Foreskin melanocyte (primary cell): ENCODE measurements at places on chromosomes 4 and X.

- no peak for DNase-seq
Measured at GRCh38 chr4:173405840-173406606, 7.1 kb upstream of the SCRG1 start.

DNA sequence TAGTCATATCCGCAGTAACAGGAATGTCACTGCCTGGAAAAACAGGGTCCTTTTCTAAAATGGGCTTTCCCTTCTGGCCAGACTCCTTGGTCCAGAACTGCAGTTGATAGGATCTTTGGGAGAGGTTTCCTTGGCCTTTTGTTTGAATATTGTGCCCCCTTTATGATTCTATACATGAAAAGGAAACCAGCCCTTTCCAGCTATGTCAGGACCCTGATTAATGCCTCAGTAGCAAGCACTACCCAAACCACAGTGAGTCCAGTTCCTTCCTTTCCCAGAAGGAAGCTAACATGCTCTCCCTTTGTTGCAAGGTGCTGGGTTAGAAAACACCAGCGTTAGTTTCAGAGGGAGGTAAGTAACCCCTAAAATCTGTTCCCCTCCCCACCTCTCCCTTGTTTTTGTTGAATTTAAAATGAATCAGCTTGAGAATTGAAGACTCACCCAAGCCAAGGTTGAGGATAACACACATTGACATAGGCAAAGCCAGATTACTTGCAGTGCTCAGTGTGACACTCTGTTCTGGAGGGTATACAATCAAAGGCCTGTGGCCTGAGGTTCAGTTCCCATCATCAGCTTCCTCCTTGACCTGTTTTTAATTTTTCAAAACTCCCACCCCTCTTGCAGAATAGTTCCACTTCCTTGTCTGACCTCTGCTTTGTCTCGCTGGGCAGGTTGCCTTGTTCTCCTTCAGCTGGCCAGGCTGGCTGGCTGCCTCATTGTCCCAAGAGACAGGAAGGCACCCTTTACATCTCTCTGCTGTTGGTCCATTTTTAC is 87.6 kb upstream of the PLAC1 start:
- DNase-seq = no peak

GRCh38 chr4:170008371-170008770 is 17.8 kb downstream of the MFAP3L start:
- no peak for DNase-seq

DNA sequence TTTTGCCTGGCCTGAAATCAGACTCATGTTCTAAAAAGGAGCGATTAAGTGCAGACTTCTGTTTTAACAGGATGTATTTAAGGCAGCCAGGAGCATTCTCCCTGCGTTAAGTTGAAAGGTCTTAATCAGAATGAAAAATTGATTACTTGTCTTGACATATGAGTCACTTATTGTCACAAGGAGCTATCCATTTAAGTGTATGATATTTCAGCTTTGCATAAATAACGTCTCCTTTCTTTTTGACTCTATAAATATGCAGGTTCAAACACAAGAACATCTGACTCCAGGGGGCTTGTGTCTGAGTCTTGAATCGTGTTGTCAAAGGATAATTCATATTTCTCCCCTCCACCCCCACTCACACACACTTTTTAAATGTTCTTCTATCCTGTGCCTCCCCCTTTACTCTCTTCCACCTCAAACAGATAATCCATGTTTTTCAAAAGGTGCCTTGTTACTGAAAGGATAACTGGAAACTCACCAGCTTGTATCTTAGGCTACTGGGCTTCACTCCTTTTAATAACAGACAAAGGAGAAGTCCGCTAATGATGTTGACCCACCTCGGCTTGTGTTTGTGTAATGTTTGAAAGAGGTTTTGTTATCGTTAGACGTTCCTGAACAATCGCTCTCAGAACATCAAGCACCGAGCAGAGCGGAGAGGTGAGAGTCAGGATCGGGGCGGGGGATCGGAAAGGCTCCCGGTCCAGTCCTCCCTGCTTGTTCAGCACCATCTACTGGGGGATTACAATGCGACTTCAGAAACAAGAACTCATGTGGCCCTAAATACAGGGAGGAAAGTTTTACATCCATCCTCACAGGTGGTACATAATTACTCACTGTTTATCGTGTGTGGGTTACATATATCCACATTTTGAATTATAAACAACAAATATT is 107.5 kb upstream of the RPL34 start:
- DNase-seq = peak; percentile 26

DNA sequence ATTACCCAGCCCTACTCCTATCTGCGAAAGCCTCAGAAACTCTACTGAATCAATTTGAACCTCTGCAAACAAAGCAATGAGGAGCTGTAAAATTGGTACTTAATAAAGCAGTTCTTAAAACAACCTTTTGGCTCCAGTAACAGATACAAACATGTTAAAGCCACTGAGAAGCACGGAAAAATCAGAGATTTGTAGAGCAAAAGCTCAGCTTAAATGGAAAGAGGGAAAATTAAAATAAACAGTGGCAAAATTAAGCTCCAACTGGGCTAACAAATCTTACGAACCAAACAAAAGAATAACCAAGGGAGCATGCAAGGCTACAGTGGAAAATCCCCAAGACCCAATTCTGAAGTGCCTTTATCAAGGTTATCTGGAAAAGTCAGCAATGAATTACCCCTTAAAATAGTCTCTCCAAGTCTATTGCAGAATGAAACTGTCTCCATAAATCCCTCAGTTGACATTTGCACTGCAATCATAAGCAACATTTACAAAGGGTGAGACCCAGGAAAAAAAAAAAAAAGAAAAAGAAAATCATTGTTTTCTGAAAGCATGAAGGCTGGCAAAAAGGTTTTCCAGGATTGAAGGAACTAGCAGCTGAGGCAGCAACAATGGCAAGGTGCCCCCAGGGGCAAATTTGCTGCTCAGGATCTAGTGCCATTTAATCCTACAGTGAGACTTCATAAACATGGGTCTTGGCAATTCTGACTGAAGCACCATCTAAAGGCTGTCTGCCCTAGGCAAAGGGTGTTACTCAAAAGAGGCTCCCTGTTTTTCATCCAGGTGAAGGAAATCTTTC is 40.1 kb downstream of the USP46 start:
- no peak for DNase-seq

- DNase-seq = no peak
Measured at GRCh38 chr4:113901994-113902787, 77.3 kb downstream of the ARSJ start.

- DNase-seq = no peak
Measured at GRCh38 chr4:155908187-155909139, 5.0 kb downstream of the TDO2 start.

DNA sequence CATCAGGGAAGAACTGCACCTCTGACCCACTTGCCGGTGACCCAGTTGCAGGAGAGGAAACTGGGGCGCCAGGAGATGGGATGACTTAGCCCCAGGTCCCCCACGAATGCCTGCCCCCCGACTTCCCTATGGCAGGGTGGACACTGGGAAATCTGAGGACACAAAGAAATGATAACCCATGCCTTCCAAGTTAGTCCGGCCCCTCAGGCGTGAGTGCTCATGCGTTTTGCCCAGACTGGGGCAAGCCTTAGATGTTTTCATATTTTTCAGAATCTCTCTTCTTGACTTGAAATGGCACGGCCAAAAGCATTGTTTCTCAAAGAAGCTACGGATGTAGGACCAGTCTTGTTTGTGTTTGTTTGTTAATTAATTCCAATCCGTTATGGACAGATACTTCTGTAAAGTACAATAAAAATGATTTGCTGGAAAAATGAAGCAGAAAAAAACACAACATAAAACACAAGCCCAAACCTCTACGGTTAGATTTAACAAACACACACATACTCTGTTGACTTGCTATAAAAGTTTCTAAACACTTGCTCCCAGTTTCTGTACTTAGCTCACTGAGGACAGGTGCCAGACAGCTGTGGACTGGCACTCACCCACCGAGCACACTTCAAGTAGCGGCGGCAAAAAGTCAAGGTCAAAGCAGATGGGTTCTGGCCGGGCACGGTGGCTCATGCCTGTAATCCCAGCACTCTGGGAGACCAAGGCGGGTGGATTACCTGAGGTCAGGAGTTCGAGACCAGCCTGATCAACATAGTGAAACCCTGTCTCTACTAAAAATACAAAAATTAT is 341.5 kb downstream of the BCOR start:
- no peak for DNase-seq

DNA sequence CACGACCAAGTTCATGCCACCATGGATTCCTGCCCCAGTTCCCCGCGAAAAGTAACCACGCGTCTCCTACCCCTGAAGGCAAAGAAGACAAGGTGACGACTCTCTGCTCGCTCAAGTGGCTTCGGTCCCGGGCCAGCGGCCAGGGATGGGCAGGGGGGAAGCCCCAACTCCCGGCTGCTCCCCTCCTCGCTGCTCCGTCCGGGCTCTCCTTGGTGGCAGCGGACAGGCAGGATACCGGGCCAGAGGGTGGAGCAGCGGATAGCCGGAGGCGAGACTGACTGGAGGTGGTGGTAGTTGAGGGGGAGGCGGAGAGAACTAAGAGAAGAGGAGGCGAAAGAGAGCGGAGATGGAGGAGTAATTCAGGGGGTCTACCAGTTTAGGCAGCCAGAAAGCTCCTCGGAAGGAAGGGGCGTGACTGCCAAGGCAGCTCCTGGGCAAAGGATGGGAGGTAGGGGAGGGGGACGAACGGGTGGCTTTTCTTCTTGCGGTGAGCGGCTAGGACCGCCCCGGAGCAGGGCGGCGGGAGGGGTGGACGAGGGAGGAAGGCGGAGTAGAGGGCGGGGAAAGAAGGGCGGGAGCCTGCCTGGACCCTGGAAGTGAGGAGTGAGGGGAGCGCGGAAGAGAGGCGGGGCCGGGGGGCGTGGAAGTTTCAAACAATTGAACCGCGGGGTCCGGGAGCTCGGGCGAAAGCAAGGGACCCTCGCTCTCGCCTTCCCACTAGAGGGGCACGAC is at the start of gene AMOT:
Gene AMOT (minus strand): TSS at position 450 of the 732 bp plus-strand sequence. CDS start 17,705 bp downstream, outside the sequence.
- peak; percentile 60 for DNase-seq

DNA sequence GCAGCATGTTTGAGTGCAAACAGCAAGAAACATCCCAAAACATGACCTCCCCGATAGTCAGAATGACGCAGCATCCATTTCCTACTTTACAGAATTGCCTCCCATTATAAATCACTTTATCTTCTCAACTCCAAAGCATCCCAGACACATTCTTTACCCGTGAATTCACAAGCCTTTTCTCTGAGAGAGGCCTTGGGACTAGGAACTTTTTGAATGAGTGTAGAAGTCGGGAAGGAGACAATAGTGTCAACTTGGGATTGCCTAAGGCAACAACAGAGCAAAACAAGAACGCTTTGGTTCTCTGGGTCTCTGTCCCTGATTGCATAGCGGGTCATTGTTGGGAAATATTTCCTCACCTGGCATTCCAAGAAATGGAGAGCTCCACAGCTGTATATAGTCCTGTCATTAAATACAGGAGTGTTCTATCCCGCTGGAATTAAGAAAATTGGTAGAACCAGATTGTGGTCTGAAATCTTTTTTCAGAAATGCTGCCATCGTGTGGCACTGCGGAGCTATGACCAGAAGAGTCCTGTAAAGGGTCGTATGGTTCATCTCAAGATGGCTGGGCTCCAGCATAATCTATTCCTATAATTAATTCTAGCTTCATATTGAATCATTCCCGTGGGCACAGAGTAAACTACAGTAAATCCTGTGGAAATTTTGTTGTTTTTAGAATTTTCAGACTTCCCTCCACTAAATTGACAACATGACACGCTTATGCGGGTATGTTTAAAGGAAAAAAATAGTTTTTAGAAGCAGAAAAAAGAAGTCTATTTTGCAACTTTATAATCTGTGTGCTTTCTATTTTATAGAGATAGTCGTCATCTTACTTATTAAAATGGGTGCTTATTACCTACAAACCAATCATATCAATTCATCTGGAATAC is 2.0 kb upstream of the SPP1 start:
- DNase-seq = peak; percentile 88

DNA sequence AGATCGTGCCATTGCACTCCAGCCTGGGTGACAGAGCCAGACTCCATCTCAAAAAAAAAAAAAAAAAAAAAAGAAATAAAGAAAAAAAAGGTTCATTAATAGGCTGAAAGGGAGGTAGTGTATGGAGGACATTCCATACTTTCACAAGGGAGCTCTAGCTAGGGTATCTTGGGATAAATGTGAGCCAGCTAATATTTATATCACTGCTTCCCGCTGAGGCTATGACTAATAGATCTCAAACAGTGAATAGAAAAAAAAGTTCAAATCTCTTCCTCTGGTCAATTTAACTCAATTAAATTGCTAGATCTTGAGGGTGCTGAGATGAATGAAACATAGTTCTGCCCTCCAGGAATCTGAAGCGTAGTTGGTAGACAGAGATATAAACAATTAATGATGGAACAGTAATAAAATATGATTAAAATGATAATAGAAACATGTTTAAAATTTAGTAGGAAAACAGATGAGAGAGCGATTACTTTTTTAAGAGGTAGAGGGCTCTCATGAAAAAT is 55.7 kb upstream of the SHISA3 start:
- DNase-seq = no peak

DNA sequence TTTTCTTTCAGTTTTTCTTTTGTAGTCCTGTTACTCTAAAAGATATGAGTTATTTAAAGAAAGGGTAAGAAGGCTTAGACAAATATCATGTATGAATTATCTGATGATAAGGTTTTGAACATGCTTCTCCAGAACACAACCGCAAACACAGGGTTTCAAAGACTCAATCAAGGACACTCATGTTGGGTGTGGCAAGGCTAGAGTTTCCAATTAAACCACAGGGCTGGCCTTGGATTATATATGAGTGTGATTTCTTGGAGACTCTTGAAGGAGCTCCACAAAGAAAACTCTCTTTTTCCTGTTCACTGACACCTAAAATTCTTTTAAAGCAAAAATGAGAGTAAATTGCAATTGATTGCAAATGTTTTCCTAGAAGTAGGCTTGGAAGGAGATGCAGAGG is 110.1 kb upstream of the PDLIM3 start:
- DNase-seq = no peak

DNA sequence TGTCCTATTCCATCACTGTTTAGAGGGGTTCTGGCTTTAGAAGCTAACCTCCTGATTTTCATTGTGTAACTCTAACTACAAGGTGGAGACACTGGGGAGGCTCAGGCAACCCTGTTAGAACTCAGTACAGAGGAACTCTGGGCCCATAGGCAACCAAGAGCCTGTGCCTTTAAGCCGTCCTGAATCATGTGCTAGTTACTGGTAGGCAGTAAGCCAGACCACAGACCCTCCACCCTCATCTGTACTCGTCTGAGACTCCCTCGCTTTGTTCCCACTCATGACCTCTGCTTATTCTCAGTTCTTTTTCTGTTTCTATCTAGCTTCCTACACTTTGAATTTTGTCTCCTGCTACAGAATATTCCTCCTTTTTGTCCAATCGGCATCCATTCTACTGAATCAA is 31.4 kb downstream of the TBC1D1 start:
- peak; percentile 16 for DNase-seq

DNA sequence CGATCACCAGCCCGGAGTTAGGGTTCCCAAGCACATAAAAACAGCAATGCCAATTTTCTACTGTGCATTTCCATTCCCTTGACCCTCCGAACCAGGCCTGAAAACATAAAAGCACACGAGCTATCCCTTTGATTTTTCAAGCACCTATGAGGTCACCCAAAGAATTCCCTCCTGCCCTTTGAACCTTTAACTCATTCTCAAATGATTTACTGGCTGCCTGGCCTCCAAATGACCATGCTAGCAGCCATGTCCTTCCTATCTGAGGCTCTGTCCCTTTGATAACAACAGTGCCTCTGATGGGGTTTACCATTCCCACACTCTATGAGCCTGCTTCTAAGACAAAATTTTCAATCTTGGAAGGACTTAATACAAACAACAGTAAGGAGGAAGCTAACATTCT is 15.2 kb downstream of the SHROOM4 start:
- DNase-seq = no peak
